Esophagus muscularis mucosa (tissue), 4 donors: ENCODE measurements at places on chromosomes 4 and X. TPM values are rescaled to one million over a fixed set of nuclear protein-coding genes. Genes with fewer than 3 reads are reported as not detected.
A peak's percentile ranks its signal among the peaks of the same experiment; 100 is the strongest.

Gene NAT8L
- 0.23 TPM for total RNA-seq

Gene ABHD18
- total RNA-seq, result 4.7 TPM

DNA sequence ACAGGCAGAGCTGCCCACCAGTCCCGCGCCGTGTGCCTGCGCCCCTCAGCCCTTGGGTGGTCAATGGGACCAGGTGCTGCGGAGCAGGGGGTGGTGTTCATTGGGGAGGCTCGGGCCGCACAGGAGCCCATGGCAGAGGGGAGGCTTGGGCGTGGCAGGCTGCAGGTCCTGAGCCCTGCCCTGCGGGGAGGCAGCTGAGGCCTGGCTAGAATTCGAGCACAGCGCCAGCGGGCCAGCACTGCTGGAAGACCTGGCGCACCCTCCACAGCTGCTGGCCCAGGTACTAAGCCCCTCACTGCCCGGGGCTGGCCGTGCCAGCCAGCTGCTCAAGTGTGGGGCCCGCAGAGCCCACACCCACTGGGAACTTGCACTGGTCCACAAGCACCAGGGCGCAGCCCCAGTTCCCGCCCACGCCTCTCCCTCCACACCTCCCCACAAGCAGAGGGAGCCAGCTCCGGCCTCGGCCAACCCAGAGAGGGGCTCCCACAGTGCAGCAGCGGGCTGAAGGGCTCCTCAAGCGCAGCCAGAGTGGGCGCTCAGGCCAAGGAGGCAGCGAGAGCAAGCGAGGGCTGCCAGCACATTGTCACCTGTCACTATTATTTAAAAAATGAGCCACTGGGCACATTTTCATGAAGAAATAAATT, 645.8 kb downstream of the CENPC start:
- no peaks in the 10 kb centered on the region for H3K27me3 ChIP-seq
- no peak overlapping the region for H3K4me3 ChIP-seq
- no peak for DNase-seq
- no peaks in the 10 kb centered on the region for H3K36me3 ChIP-seq

DNA sequence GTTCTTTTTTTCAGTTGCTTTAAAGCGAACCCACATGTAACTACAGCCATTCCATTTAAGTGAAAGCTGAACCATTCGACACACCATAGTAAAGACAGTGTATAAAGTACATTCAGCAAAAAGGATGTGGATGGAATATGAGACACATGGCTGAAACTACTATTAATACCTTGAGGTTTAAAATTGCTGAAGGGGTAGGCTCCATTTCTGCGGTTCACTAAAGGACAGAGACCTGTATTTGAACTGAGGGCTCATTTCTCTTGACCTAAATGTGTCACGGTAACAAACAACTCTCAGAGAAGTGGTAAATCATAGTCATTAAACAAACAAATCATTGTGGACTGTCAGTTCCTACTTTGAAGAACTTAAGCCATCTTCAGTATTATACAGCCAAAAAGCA, 1085.6 kb upstream of the TENM3 start:
- H3K27ac ChIP-seq, result no peak overlapping the region
- H3K27me3 ChIP-seq, result no peaks in the 10 kb centered on the region
- no peaks in the 10 kb centered on the region for H3K4me1 ChIP-seq
- H3K4me3 ChIP-seq, result no peak overlapping the region

DNA sequence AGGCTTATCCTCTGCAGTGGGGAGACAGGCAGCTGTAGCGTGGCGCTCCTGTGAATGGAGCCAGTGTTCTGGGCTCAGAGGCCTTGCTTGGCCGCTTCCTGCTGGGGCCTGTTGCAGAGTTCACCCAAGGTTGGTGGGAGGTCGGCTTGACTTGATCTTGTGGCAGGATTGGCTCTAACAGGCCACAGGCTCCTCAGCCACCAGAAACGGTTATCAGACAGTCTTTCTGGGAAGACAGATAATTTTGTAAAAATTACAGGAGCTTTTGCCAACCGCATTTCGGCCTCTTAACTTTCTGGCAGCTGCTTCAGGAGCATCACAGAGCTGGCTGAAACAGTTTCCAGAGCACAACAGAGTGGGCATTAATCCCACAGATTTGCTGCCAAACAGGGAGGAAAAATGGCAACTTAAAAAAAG, 66.4 kb downstream of the DIPK2B start:
- H3K36me3 ChIP-seq, result no peaks in the 10 kb centered on the region
- no peak for DNase-seq
- H3K27me3 ChIP-seq, result no peaks in the 10 kb centered on the region
- no peak overlapping the region for H3K4me3 ChIP-seq
- no peak overlapping the region for H3K27ac ChIP-seq

GRCh38 chrX:47558436-47558835, 2.6 kb upstream of the ARAF start:
- H3K27me3 ChIP-seq, result no peaks in the 10 kb centered on the region
- H3K4me3 ChIP-seq, result no peak overlapping the region
- no peak for DNase-seq
- H3K27ac ChIP-seq, result no peak overlapping the region
- H3K4me1 ChIP-seq, result peaks cover 32% of the 10 kb centered on the region

DNA sequence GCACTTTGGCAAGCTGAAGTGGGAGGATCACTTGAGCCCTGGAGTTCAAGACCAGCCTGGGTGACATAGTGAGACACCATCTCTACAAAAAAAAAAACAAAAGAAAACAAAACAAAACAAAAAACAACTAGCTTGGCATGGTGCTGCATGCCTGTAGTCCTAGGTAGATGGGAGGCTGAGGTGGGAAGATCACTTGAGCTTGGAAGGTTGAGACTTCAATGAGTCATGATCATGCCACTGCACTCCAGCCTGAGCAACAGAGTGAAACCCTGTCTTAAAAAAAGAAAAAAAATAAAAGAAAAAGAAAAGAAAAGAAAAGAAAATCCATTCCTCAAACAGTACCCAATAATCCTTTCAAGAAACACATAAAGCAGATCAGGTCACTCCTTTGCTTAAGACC, 14.9 kb upstream of the ERCC6L start:
- H3K36me3 ChIP-seq, result no peaks in the 10 kb centered on the region
- no peak for DNase-seq
- no peak overlapping the region for H3K27ac ChIP-seq
- H3K4me3 ChIP-seq, result no peak overlapping the region
- H3K4me1 ChIP-seq, result no peaks in the 10 kb centered on the region
- no peaks in the 10 kb centered on the region for H3K27me3 ChIP-seq

DNA sequence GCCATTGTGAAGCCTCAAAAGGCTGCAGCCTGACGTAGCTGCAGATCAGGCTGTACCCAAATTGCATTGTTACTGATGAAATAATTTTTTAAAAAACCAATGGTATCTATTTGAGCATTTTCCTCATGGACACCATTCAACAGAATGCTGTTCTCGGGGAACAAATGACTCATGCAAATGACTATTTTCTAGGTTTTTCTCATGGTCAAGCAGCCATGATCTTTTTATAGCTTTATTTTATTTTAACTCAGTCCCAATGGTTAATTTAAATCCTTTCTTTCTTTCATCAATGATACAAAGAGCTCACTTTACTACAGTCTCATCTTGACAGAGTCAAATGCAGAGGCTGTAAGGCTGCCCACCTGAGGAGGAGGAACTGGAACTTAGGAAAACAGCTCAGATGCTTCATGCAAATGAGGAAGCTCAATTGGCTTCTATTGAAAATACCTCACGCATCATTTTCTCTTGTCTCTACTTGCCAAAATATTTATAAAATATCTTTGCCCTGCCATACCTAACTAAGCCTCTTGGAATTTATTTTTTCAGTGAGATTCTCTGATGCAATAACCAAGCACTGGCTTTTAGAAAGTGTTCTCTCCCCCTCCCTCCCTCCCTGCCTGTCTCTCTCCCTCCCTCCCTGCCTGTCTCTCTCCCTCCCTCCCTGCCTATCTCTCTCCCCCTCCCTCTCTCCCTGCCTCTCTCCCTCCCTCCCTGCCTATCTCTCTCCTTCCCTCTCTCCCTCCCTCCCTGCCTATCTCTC, 81.0 kb downstream of the SORBS2 start:
- DNase-seq, result peak; percentile 31
- H3K36me3 ChIP-seq, result peaks cover 23% of the 10 kb centered on the region
- H3K27me3 ChIP-seq, result no peaks in the 10 kb centered on the region

DNA sequence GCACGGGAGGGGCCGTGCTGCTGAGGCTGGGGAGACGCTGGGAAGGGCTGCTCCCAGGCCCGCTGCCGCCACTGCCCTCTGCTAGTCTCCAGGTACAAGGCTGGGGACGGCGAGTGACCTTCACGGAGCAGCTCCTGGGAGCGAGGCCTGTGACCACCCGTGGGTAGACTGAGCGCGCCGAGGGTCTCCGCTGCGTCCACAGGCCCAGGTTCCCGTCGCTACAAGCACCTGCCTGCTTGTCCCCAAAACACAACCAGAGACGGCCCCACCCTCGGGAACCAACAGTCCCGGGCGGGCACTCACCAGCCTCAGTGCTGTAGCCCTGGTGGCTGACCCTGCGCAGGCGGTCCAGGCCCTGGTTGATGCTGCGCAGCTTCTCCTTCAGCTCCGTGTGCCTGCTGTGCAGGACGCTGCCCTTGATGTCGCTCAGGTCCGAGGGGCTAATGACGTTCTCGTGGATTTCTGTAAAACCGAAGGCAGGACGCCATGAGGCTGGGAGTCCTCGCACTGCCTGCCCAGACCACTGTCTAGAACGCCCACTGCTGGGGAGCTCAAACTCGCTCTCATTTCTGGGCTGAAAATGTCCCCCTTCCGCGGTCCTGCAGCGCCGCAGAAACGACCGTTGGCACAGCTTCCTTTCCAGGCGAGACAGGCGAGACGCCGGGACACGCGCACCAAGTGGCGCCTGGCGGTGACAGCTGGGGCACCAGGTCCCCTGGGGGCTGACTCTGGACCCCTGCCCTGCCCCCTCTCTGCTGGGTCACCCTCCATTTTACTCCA, 14.3 kb downstream of the LRPAP1 start:
- no peak overlapping the region for H3K4me3 ChIP-seq
- DNase-seq, result no peak
- H3K36me3 ChIP-seq, result peaks cover 100% of the 10 kb centered on the region
- H3K27me3 ChIP-seq, result no peaks in the 10 kb centered on the region
- H3K27ac ChIP-seq, result no peak overlapping the region
